Epithelial cell of proximal tubule (primary cell): ENCODE measurements at places on chromosomes 13 and 19. TPM values are rescaled to one million over a fixed set of nuclear protein-coding genes. Genes with fewer than 3 reads are reported as not detected.

- no peak for DNase-seq
Observed at GRCh38 chr19:44847144-44848035, 1.3 kb downstream of the NECTIN2 start.

GRCh38 chr13:99988529-99989275, 7.1 kb downstream of the ZIC2 start:
- no peak for DNase-seq

The ZNF524 gene
- 16.4 and 18.0 TPM in 2 replicates for total RNA-seq

DNA sequence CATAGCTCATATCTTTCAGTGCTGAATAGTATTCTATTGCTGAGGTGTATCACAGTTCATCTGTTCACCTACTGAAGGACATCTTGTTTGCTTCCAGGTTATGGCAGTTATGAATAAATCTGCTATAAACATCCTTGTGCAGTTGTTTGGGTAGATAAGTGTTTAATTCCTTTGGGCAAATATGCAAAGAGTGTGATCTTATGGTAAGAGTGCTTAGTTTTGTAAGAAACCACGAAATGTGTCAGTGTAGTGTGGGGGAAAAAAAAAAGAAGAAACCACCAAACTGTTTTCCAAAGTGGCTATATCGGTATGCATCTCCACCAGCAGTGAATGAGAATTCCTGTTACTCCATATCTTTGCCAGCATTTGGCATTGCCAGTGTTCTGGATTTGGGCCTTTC, 93.3 kb downstream of the PIBF1 start:
- DNase-seq = no peak

DNA sequence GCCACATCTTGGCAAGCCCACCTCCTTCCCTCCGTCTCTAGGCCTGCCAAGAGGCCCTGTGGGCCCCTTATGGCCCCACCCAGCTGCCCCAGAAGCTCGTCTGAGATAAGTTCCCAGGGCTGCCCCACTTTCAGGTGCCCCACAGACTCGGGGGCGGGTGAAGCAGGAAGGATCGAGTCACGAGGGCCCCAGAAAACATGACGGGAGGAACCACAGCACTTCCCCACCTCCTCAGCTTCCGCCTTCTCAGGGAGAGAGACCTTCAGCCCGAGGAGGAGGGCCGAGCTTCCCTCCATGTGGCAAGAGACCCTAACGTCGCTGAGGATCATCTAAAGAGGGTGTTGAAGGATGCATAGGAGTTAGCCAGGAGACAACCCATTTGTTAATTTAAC, 4.5 kb upstream of the IL12RB1 start:
- DNase-seq = no peak

The FFAR2 gene
- not detected in 2 replicates for total RNA-seq

- no peak for DNase-seq
Observed at GRCh38 chr13:75960538-75960994, 324.4 kb downstream of the LMO7 start.

The PCP2 gene
- total RNA-seq = not detected in 2 replicates

The ETV2 gene
- 0.35 TPM in 1 of 2 replicates, not detected in the other for total RNA-seq

The FCAR gene
- total RNA-seq = not detected in 2 replicates

The CACNA1A gene
- total RNA-seq = 0.07 and 0.98 TPM in 2 replicates

- no peak for DNase-seq
Observed at GRCh38 chr13:32209652-32210051, 105.5 kb downstream of the ZAR1L start.

DNA sequence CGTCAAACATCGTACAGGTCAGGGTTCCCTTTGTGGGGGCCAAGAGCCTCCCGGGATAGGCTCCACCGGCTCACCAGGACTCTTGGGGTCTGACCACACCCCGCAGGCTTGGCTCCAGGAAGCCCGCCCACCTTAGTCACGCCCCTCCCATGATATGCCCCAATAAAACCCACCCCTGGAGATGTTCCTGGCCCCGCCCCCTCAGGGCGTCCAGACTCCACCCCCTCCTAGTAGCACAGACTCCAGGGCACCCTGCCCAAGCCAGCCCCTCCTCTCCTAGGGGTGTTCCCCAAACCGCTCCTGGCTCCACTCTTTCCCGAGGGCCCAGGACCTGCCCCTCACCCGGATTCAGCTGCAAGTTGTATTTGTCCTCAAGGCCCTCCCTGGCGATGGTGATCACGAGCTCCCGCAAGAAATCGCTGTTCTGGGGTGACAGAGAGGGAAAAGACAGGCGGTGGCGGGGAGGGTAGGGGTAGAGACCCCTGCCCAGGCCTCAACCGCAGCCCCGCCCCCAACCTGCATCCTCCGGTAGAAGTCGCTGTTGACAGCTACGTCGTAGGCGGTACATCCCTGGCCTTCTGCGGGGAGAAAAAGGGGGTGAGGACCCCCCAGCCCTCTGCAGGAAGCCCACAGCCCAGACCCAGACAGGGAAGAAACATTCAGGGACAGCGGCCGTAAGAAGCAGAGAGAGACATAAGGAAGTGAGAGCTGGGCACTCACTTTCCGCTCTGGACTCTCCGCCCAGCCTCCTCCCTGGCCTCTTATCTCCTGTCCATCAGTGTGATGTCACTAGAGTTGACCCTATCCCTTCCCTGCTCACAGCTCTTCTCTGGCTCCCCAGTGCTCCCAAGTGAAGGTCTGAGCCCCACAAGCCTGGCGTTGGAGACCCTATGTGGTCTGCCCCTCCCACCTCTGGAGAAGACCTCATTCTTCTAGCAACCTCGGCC, 3.9 kb downstream of the PIH1D1 start:
- no peak for DNase-seq

The SERP2 gene
- 2.7 and 5.8 TPM in 2 replicates for total RNA-seq
